ENCODE measurements at places on chromosomes 12 and 14.

- DNase-seq = no peak
Observed at GRCh38 chr12:6418796-6419195, 26.0 kb upstream of the CD27 start.

- DNase-seq = no peak
Observed at GRCh38 chr12:57535764-57536596, 11.0 kb downstream of the DCTN2 start.

DNA sequence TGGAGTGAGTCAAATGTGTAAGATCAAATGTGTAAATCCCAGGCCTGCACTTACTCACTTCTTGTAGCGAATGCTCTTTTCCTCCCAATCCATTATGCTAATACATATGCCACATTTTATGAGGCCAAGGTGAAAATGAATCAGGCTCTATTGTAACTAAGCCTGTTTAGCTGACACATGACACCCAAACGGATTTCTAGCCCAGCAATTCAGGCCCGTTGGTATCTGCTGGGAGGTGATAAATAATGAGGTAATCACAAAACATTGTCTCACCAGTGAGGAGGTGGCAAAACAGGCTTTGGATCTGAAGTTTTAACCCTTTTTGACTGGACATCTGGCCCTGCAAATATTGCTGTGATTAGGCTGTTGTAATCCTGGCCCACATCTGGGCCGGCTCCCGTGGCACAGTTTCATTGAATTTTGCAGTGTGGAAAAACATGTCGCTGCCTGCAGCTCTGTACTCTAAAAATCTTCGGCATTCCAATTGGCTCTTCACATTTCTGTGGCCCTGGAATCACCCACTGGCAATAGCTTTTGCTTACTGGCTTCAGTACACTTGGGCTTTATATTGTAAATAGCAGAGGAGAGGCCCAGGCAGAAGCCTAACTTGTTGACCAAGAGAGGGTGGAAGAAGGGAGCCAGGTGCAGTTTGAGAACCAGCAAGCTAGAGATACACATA, 106.1 kb downstream of the PAX9 start:
- DNase-seq = no peak

DNA sequence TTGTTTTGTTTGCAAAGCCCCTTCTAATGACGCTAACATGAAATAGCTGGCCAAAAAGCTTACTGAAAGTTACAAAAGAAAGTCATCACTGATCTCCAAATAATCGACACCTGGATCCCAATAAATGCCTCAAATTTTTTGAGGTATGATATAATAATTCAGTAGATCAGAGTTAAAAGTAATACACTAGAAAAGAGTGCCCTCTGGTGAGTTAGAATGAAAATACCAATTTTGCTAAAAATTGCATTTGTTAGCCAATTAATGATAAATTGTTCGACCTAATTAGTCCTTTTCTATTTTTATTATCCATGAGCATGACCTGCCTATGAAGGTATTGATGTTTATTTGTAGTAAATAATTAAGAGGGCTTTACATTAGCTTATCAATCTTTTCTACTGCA, 78.6 kb downstream of the CEP128 start:
- DNase-seq = no peak

DNA sequence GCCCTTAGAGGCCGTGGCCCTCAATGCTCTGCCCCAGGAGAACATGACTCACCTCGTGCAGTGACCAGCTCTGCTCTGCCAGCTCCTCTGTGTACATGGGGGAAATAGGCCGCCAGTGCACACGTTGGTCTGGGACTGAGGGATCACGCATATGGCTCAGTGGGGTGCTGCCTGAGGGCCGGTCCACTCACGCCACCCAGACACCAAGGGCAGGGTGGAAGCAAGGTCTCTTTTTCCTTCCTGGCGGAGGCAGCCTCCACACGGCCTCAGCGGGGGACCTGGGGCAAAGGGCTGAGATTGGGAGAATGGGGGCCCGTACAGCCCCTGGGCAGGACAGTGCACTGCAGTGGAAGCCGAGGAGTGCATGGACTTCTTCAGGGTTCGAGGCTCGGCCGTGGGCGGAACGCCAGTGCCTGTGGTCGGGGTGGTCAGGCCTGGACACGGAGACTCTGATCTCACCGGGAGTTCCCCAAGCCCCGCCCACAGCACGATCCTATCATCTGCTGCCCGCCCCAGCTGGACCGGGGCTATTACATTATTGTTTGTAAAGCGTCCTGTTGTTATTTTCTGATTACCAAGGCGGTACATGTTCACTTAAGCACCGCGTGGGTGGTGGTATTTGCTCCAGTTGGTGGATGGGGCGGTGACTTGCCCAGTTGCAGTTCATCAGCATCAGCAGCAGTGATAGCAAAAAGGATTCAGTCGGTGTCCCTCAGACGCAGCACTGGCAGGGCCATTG, 38.8 kb upstream of the TDRD9 start:
- no peak for DNase-seq

DNA sequence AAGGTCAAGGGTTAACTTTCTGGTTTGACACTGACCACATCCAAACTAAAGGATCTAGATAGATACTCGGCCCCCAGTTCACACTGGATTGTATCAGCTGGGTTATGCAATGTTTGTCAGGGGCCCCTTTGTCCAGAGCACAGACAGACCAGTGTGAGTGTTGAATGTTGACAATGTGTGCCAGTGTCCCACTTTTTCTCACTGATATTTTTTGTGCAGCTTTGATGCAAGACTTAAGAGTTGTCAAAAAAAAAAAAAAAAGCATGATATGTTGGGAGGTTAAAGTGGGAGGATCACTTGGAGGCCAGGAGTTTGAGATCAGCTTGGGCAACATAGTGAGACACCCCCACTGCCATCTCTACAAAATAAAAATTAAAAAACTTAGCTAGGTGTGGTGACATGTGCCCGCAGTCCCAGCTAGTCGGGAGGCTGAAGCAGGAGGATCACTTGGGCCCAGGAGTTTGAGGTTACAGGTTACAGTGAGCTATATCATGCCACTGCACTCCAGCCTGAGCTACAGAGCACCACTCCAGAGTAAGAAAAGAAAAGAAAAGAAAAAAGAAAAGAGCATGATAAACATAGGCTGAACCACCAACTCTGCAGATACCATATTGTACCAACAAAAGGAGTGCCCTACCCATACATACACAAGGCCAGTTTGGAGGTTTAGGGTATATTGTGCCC, 97.5 kb downstream of the LGR5 start:
- no peak for DNase-seq

DNA sequence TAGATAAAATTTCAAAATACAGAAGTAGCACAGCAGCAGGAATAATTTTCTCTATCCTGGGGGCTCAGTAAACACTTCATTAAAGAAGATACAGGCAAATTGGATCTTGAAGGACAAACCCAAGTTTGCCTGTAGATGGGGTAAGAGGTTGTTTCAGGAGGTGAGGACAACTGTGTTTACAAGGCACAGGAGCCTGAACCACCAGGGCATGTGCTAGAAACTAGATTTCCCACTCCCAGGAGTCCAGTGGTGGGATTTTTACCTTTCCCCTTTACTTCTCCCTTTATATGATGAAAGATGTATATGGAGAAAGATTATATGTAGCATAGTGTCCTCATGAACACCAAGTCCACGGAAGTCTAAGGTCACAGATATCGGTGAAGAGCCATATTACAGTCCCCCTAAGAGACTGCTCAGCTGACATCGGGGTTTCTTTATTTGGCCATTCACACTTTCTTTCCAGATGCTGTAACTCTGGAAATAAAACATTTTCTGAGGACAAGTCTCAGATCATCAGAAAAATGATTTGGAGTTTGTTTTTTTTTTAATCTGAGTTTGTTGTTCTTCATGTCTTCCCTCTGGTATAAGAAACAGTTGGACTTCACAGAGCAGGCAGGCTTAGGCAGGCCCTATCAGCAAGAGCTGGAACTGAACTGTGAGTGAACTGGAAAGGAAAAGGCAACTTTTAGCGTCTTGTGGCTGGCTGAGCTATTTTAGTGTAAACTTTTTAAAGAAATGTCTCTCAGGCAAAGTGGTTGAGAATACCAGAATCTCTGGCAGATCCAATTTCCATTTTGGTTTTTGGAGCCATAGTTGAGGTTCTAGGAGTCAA, 8.0 kb upstream of the EVL start:
- no peak for DNase-seq

GRCh38 chr12:76197283-76197682, 112.8 kb upstream of the NAP1L1 start:
- DNase-seq = no peak

DNA sequence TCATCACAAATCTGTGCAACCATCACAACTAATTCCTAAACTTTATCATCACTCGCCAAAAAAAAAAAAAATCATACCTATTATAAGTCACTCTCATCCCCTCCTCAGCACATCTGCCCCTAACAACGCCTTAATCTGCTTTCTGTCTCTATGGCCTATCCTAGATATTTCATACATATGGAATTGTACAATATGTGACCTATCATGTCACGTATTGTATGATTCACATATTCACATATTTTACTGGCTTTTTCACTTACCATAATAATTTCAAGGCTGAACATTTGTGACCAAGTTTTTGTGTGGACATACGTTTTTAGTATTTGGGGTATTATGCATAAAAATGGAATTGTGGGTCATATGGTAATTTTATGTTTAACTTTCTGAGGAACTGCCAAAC, 400.7 kb downstream of the DAD1 start:
- DNase-seq = no peak
